ENCODE measurements at places on chromosomes 3 and 15.

GRCh38 chr3:182485301-182485700, 308.0 kb upstream of the ATP11B start:
- no peak for DNase-seq

DNA sequence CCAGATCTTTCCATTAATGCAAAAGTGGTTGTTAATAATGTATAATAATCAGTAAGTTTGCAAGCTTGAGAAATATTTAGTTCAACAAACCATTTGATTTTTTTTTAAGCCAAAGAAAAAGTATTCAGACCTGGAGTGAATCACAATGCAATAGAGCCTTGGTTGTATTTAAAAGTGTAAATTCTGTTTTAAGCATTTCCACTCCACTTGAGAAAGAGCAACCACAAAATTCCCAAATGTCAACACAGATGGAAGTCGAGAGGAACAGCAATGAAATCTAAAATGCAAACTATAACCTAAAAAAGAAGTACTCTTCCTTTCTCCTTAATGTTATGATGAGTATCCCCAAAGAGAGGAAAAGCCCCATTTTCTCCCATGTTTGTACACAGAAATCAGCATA, 20.2 kb downstream of the GBE1 start:
- peak; percentile 42 for DNase-seq

DNA sequence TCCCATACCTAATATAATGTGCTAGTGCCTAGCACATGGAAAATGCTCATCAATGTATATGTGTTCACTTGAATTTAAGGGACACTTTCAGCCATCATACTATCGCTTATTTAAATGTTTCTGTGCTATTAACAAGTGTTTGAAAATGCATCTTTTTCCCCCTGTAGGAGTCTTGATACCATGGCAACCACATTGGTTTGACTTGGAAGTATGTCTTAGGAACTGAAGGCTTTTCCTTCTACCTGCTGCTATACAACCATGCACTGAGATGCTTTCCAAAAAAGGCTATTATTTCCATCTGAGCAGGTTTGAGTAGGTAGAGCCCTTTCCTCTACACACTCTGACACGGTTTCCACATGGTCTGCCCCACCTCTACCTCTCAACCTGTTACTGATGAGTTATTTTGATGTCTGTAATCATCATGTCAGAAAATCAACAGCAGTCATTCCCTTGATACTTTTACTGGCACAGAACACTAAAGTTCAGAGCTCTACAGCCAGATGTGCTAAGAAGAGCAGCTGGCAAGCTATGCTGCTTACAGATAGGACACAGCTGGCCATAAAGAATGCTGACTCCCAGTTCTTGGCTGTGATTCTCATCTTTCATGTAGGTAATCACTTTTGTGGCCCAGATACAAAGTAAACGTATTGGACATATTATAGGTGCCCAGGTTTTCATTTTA, 59.3 kb downstream of the RYR3 start:
- DNase-seq: no peak

GRCh38 chr3:185687271-185687878, 101.3 kb downstream of the SENP2 start:
- peak; percentile 63 for DNase-seq

DNA sequence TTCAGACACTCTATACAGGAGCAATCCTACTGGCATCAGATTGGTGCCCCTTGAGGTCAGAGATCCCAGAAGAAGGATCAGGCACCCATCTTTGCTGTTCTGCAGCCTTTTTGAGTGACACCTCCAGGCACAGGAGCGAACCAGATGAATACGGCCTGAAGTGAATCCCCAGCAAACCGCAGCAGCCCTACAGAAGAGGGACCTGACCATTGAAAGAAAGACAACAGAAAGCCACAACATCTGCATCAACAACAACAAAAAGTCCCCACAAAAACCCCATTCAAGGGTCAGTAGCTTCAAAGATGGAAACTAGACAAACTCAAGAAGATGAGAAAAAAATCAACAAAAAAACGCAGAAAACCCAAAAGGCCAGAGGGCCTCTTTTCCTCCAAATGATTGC, 130.4 kb downstream of the PPM1L start:
- DNase-seq: no peak

DNA sequence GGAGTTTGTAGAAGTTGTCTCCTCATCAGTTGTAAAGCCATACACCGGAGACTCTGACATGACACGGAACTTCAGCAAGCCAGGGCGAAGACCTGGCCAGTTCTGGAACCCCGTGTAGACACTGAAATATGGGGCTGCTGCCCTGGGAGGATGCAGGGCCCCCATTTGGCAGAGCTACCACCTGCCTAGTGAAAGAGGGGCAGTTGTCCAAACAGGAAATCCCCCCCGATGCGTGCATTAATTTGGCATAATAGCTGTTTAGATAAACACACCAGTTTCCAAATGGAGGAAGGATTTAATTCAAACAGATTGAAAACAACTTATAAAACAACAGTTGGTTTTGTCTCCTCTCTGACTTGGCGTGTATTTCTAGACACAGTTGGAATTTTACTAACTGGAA, 357.2 kb downstream of the GABRG3 start:
- DNase-seq: no peak

Measured in GM23248 (cell line).